Activated T-cell treated with anti-CD3 and anti-CD28 coated beads, Interleukin-2, amount 50 U/mL, for 72 hours (primary cell): ENCODE measurements at places on chromosomes 13 and 19. TPM values are rescaled to one million over a fixed set of nuclear protein-coding genes. Genes with fewer than 3 reads are reported as not detected.

DNA sequence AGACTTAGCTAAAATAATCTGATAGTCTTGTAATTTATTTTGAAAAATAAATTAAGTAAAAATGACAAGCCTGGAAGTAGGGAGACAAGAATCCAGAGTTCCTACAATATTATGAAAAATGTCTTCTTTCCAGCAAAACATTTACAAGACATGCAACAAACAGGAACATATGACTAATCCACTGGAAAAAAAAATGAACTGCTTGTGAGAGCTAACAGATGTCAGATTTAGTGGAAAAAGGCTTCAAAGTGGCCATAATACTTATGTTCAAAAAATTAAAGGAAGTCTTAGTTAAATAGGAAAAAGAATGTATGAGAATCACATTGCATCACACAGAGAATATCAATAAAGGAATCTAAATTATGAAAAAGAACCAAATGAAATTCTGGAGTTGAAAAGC is 2082.0 kb upstream of the PCDH20 start:
- H3K27me3 ChIP-seq = no peaks in the 10 kb centered on the region
- no peaks in the 10 kb centered on the region for H3K36me3 ChIP-seq

TEX26 gene
- total RNA-seq = not detected

DNA sequence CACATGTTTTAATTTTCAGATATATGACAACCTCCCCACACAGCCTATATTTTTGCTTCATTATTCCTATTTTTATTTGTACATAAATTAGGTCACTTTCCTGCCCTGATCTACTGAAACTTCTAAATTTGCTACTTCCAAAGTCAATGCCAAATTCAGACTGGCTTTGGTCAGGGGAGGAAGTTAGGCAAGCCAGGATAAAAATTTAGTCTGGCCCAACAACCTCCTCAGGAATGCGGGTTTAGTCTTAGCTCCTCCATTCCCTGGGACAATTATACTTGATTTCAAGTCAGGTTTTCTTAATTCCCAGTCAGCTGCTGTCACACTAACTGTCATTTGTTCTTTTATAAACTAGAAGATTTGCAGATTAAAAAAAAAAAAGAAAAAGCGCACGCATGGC is 84.3 kb downstream of the TM9SF2 start:
- no peaks in the 10 kb centered on the region for H3K27me3 ChIP-seq
- no peak overlapping the region for H3K27ac ChIP-seq
- no peak overlapping the region for H3K4me3 ChIP-seq
- H3K36me3 ChIP-seq = no peaks in the 10 kb centered on the region
- no peaks in the 10 kb centered on the region for H3K4me1 ChIP-seq

DNA sequence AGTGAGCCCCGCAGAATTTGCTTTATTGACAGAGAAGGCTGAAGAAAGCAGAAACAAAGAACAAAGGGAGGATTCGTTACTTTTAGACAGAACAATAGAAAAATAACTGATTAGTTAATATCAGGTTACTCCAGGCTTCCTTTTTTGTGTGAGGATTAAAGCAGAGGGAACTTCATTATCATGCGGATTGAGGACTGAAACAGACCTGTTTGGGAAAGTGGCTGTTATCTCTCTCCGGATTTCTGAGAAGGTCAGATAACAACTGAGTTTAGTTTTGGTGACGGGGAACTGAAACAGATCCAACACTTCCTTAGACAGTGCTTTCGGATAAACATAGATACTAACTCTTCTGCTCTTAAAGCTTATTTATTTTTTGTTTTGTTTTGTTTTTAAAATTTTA is 246.4 kb upstream of the ZNF507 start:
- no peak overlapping the region for H3K27ac ChIP-seq
- no peaks in the 10 kb centered on the region for H3K4me1 ChIP-seq
- no peaks in the 10 kb centered on the region for H3K36me3 ChIP-seq
- H3K4me3 ChIP-seq = no peak overlapping the region

GRCh38 chr13:51687947-51688714 is 103.9 kb downstream of the WDFY2 start:
- H3K4me1 ChIP-seq = peaks cover 21% of the 10 kb centered on the region
- H3K27ac ChIP-seq = no peak overlapping the region
- H3K4me3 ChIP-seq = no peak overlapping the region
- H3K36me3 ChIP-seq = peaks cover 2% of the 10 kb centered on the region
- H3K27me3 ChIP-seq = no peaks in the 10 kb centered on the region
- DNase-seq = no peak

CCL25 gene
- total RNA-seq = not detected

GRCh38 chr19:46100344-46100743 is 24.1 kb downstream of the IGFL3 start:
- peaks cover 53% of the 10 kb centered on the region for H3K27me3 ChIP-seq
- H3K36me3 ChIP-seq = peaks cover 8% of the 10 kb centered on the region
- H3K4me3 ChIP-seq = no peak overlapping the region
- no peak overlapping the region for H3K27ac ChIP-seq
- no peak for DNase-seq

STXBP2 gene
- 132 TPM for total RNA-seq

DNA sequence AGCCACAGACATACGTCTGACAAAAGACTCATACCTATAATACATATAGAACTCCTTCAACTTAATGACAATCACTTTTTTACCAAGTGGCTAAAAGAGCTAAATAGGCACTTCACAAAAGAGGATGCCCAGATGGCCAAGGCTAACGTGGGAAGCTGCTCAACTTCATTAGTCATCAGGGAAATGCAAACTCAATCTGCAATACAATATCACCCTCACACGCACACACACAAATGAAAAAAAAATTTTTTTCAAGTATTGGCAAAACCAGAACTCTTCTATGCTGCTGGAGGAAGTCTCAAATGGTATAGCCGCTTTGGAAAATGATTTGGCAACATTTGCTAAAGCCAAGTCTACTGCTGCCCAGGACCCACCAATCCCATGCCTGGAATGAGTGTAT is 14.6 kb upstream of the DNMT1 start:
- no peak overlapping the region for H3K4me3 ChIP-seq
- DNase-seq = no peak
- H3K4me1 ChIP-seq = no peaks in the 10 kb centered on the region
- H3K36me3 ChIP-seq = no peaks in the 10 kb centered on the region
- H3K27me3 ChIP-seq = no peaks in the 10 kb centered on the region

DNA sequence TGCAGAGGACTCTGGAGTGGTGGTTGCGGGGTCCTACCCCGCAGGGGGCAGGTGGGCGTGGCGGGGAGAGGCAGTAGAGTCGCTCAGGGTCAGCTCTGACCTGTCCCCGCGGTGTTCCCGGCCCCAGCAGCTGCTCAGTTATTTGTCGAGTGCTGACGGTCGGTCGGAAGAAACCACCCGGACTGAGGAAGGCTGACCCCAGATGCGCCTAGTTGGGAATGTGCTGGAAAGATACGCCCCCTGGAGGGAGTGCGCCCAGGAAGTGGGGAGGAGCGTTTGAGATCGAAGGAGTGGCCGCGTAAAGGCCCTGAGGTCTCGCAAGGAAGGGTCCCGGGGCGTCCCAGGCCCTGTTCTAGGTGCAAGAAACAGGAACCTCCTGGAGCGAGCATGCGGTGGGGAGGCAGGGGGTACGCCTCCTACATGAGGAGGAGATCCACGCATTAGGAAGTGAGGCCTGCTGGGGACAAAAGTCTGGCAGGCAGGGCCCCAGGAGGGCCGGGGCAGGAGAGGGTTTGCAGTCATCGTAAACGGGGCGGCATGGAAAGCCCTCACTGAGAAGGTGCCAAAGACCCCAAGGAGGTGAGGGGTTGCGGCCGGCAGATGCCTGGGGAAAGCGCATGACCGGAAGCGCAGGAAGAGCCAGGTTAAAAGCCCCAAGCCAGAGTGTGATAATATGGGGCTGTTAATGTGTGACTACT is 9.2 kb downstream of the CCDC8 start:
- DNase-seq = no peak
- peaks cover 62% of the 10 kb centered on the region for H3K27me3 ChIP-seq

CEACAM21 gene
- 38.4 TPM for total RNA-seq

GRCh38 chr19:56324436-56324835 is 9.8 kb upstream of the ZSCAN5A start:
- DNase-seq = no peak
- H3K4me1 ChIP-seq = no peaks in the 10 kb centered on the region
- H3K36me3 ChIP-seq = no peaks in the 10 kb centered on the region

- H3K27me3 ChIP-seq = peaks cover 29% of the 10 kb centered on the region
- H3K36me3 ChIP-seq = no peaks in the 10 kb centered on the region
- DNase-seq = no peak
These were observed 5.1 kb upstream of the CYP2S1 start for GRCh38 chr19:41187884-41188279.

- peaks cover 3% of the 10 kb centered on the region for H3K36me3 ChIP-seq
- no peaks in the 10 kb centered on the region for H3K27me3 ChIP-seq
- DNase-seq = no peak
- no peak overlapping the region for H3K4me3 ChIP-seq
- H3K4me1 ChIP-seq = no peaks in the 10 kb centered on the region
- H3K27ac ChIP-seq = no peak overlapping the region
These were observed 1386.8 kb downstream of the PCDH9 start for GRCh38 chr13:65843314-65843731.

DNA sequence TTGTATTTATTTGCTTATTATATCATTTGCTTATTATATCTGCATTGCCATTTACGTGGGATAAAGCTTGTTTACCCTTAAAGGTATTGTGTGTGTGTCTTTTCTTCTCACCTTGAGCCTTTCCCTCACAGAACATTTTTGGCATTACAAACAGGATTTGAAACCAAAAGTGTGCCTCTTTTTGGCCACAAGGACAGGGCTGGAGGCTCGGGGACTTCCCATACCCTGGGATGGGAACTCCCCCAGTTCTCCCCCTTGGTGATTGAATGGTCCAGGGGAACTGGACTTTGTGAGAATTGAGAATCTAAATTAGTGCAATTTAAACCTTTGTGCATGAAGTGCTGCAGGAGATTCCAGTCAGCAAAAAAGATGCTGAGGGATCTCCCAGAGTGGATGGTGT is 2.4 kb upstream of the ZNF506 start:
- H3K36me3 ChIP-seq = peaks cover 54% of the 10 kb centered on the region
- peaks cover 39% of the 10 kb centered on the region for H3K4me1 ChIP-seq
- no peak overlapping the region for H3K27ac ChIP-seq
- peak; percentile 14 for DNase-seq

- H3K4me3 ChIP-seq = no peak overlapping the region
- peaks cover 10% of the 10 kb centered on the region for H3K4me1 ChIP-seq
- H3K36me3 ChIP-seq = no peaks in the 10 kb centered on the region
- DNase-seq = no peak
- H3K27me3 ChIP-seq = no peaks in the 10 kb centered on the region
- no peak overlapping the region for H3K27ac ChIP-seq
These were observed 5.3 kb upstream of the RNF6 start for GRCh38 chr13:26227166-26227971.

C13orf42 gene
- not detected for total RNA-seq

GRCh38 chr13:100913143-100913542 is 238.5 kb upstream of the TMTC4 start:
- DNase-seq = no peak
- H3K27ac ChIP-seq = no peak overlapping the region
- H3K4me1 ChIP-seq = no peaks in the 10 kb centered on the region
- H3K4me3 ChIP-seq = no peak overlapping the region
- no peaks in the 10 kb centered on the region for H3K36me3 ChIP-seq

PROSER1 gene
- 116 TPM for total RNA-seq

TMEM238 gene
- 11.7 TPM for total RNA-seq

DNA sequence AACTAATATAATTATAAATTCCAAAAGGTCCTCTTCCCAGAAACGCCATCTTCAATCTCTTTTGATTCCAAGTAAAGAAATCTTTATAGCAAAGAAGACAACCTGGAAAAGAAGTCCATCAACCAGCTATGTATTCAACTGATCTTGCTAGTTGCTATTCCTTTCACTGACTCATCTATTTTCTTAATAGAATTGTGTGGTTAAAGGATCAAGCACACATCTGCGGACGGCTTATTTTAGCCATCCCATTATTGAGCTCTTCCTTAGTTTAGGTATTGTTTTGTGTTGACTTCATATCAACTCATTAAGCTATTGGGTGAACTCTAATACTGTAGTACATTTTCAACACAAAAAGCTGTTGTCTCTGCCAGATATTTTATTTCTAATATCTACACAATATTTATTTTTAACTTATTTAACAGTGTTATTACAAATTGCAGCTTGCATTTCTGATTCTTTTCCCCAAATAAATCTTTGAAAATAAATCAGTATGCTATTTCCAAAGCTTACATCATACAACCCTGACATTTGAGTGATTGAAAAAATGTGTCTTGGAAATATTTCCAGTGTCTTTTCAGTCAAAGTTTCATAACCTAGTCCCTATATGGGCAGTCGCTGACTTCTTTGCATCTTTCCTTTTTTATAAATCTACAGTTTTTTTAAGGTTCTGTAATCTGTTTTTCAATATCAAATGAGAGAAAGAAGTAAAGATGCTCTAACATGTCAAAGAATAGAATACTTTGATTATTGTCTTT is 158.8 kb upstream of the SPRY2 start:
- H3K36me3 ChIP-seq = no peaks in the 10 kb centered on the region
- H3K27ac ChIP-seq = no peak overlapping the region
- DNase-seq = no peak

WASF3 gene
- 0.14 TPM for total RNA-seq

DNA sequence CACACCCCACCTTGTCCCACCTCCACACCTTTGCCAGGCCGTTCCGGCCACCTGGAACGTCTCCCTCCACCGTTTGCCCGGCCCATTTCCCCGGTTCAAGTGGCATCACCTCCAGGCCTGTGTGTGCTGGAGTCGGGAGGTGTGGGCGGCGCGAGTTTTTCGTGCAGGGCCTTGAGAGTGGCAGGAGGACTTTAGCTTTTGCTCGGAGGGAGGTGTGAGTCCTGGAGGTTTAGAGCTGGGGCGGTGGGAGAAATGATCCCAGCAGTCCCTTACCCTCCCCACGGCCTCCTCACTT is 4.3 kb upstream of the PALM start:
- peaks cover 7% of the 10 kb centered on the region for H3K4me1 ChIP-seq
- peaks cover 24% of the 10 kb centered on the region for H3K27me3 ChIP-seq
- no peaks in the 10 kb centered on the region for H3K36me3 ChIP-seq
- DNase-seq = no peak

SIGLEC7 gene
- total RNA-seq = not detected

FOXA3 gene
- total RNA-seq = 0.88 TPM

GRCh38 chr13:31224174-31224669 is 24.4 kb downstream of the B3GLCT start:
- H3K4me3 ChIP-seq = no peak overlapping the region
- no peak for DNase-seq

- H3K4me1 ChIP-seq = no peaks in the 10 kb centered on the region
- DNase-seq = no peak
- H3K27ac ChIP-seq = no peak overlapping the region
- H3K36me3 ChIP-seq = no peaks in the 10 kb centered on the region
These were observed 5.6 kb downstream of the TLE6 start for GRCh38 chr19:2982983-2983350.

ZNF90 gene
- total RNA-seq = 26.8 TPM

- DNase-seq = peak; percentile 78
- peaks cover 27% of the 10 kb centered on the region for H3K4me1 ChIP-seq
- H3K4me3 ChIP-seq = no peak overlapping the region
- H3K27me3 ChIP-seq = no peaks in the 10 kb centered on the region
- H3K27ac ChIP-seq = no peak overlapping the region
These were observed 5.8 kb upstream of the FCGRT start for GRCh38 chr19:49506575-49507105.

TEAD2 gene
- not detected for total RNA-seq

GRCh38 chr19:29265436-29265835 is 52.5 kb upstream of the UQCRFS1 start:
- H3K4me3 ChIP-seq = no peak overlapping the region
- no peaks in the 10 kb centered on the region for H3K36me3 ChIP-seq
- no peak overlapping the region for H3K27ac ChIP-seq
- H3K27me3 ChIP-seq = peaks cover 36% of the 10 kb centered on the region

- peaks cover 1% of the 10 kb centered on the region for H3K36me3 ChIP-seq
- H3K4me1 ChIP-seq = peaks cover 35% of the 10 kb centered on the region
- no peak overlapping the region for H3K4me3 ChIP-seq
- H3K27me3 ChIP-seq = peaks cover 30% of the 10 kb centered on the region
- H3K27ac ChIP-seq = no peak overlapping the region
- no peak for DNase-seq
These were observed 1.8 kb downstream of the AXL start for GRCh38 chr19:41220811-41221210.

CEP89 gene
- total RNA-seq = 21.6 TPM

LRP3 gene
- total RNA-seq = not detected
